ENCODE measurements at places on chromosomes 3 and 15. TPM values are rescaled to one million over a fixed set of nuclear protein-coding genes. Genes with fewer than 3 reads are reported as not detected.
A peak's percentile ranks its signal among the peaks of the same experiment; 100 is the strongest.

Gene CCR5
- not detected for total RNA-seq

Gene KLHL40
- not detected for total RNA-seq

Gene BAHD1
- 19.1 TPM for total RNA-seq

- DNase-seq, result no peak
Observed at GRCh38 chr3:104257486-104257885, 1109.2 kb upstream of the ALCAM start.

GRCh38 chr3:52317208-52318000 is 1.3 kb downstream of the DNAH1 start:
- DNase-seq, result peak; percentile 43

GRCh38 chr3:55427739-55428138 is 59.4 kb downstream of the WNT5A start:
- DNase-seq, result no peak

- DNase-seq, result no peak
Observed at GRCh38 chr3:121895736-121896135, 1.5 kb downstream of the SLC15A2 start.

DNA sequence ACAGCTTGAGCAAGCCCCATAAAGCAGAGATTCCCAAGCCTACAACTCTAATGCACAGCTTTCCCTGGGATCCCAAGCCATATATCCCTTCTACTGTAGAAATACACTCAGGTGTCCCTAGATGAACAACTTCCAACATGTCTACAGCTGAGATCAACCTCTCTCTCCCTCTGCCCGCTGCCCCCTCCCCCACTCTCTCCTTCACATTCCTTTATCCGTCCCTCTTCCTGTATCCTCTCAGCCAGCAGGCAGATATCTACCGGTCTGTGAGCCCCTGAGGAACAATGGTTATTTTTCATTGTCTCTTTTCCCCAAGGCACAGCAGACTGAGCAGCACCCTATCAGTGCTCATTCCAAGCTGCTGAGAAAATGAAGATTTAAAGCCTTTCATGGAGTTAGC is 138.6 kb downstream of the SUCLG2 start:
- peak; percentile 16 for DNase-seq

DNA sequence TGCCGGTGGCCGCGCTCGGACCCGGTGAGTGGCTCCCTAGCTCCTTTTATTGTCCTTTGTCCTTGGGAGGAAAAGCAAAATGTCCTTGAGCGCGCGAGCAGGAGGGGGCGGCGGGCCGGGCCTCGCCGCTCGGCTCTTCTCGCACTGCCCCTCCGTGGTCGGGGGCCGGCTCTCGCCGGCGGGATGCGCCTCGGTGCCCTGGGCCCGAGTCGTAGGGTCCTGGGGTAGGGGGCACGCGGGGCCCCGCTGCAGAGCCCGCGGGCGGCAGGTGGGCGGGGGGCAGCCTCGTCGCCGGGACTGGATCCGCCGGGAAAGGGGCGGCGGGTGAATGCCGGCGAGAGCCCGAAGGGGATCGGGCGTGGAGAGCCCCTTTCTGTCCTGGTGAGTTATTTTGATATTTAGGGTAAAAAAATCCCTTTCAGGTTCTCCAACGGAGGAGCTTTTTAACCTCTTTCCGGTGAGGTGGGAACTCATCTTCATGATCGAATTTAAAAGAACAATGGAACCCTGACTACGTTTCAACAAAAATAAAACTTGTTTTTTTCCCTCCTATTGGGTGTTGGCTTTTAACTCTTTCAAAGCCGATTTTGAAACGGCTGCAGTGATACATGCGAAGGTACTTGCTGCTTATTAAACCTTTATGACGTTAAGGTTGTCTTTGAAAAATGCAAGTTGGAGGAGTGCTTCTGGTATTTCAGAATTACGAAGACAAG is 16.8 kb upstream of the CHD2 start:
- DNase-seq, result peak; percentile 60

DNA sequence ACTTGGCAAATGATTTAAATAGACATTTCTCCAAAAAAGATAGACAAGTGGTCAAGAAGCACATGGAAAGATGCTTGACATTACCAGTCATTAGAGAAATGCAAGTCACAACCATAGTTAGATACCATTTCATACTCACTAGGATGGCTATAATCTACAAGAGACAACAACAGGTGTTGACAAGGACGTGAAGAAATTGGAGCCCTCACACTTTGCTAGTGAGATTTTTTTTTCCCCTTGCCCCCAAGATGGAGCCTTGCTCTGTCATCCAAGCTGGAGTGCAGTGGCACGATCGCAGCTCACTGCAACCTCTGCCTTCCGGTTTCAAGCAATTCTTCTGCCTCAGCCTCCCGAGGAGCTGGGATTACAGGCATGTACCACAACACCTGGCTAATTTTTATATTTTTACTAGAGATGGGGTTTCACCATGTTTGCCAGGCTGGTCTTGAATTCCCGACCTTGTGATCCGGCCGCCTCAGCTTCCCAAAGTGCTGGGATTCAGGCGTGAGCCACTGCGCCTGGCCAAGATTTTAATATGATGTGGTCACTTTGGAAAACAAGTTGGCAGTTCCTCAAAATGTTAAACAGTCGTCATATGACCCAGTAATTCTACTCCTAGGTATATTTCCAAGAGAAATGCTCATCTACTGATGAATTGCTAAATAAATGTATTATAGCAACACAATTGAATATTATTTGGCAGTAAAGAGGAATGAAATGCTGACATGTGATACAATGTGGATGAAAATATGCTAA is 103.3 kb downstream of the ATG7 start:
- no peak for DNase-seq

- DNase-seq, result no peak
Observed at GRCh38 chr15:40355976-40356585, 1.9 kb upstream of the DISP2 start.

All from endothelial cell of umbilical vein (primary cell).